ENCODE measurements at places on chromosomes 16 and 17.

- DNase-seq = no peak
- no peaks in the 10 kb centered on the region for H3K4me1 ChIP-seq
- no peaks in the 10 kb centered on the region for H3K36me3 ChIP-seq
- no peak overlapping the region for H3K27ac ChIP-seq
These were observed 8.1 kb upstream of the HS3ST6 start for GRCh38 chr16:1926271-1926670.

DNA sequence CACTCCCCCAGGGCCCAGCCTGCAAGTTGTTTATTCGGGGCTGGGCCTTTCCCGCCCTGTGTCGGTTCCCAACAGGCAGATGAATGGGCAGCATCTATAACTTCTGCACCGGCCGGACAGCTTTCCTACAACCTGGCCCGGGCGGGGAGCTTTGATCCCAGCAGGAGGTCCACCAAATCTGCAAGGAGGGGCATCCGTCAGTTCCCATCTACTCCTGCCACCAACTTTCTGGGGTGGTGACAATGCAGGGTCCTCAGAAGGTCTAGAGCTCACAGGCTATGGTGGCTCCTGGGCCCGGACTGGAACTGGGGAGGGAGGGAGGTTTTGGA is 211.9 kb downstream of the NTN1 start:
- no peak overlapping the region for H3K4me3 ChIP-seq
- no peak overlapping the region for H3K27ac ChIP-seq
- peaks cover 3% of the 10 kb centered on the region for H3K4me1 ChIP-seq
- DNase-seq = no peak
- H3K27me3 ChIP-seq = no peaks in the 10 kb centered on the region
- peaks cover 10% of the 10 kb centered on the region for H3K36me3 ChIP-seq

- no peaks in the 10 kb centered on the region for H3K27me3 ChIP-seq
- DNase-seq = peak; percentile 46
- H3K4me1 ChIP-seq = no peaks in the 10 kb centered on the region
- no peaks in the 10 kb centered on the region for H3K36me3 ChIP-seq
- H3K27ac ChIP-seq = peak overlapping the region; percentile 1
- no peak overlapping the region for H3K4me3 ChIP-seq
These were observed 2.1 kb upstream of the ZSCAN10 start for GRCh38 chr16:3101018-3101840.

DNA sequence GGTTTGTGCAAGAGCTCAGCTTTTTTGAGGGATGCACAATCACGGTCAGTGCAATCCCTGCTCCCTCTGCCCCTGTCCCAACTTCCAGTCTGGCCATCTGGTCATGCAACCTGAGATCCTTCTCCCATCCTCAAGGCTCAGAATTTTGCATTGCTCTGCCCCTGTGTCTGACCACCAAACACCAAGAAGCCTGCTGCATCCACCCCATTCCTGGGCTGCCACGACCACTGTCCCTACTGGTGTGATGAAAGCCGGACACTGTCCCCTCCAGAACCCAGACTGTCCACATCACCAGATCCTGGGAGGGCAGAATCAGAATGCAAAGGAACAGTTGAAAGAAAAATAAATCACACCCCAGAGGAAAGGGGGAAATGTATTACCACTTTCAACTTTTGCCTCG is 231.0 kb downstream of the C16orf78 start:
- H3K27me3 ChIP-seq = no peaks in the 10 kb centered on the region
- H3K36me3 ChIP-seq = no peaks in the 10 kb centered on the region
- no peak overlapping the region for H3K4me3 ChIP-seq
- H3K4me1 ChIP-seq = no peaks in the 10 kb centered on the region
- no peak for DNase-seq

- peaks cover 17% of the 10 kb centered on the region for H3K4me1 ChIP-seq
- peaks cover 1% of the 10 kb centered on the region for H3K27me3 ChIP-seq
- no peak overlapping the region for H3K27ac ChIP-seq
- no peak for DNase-seq
These were observed 44.1 kb downstream of the TBX4 start for GRCh38 chr17:61496174-61496956.

DNA sequence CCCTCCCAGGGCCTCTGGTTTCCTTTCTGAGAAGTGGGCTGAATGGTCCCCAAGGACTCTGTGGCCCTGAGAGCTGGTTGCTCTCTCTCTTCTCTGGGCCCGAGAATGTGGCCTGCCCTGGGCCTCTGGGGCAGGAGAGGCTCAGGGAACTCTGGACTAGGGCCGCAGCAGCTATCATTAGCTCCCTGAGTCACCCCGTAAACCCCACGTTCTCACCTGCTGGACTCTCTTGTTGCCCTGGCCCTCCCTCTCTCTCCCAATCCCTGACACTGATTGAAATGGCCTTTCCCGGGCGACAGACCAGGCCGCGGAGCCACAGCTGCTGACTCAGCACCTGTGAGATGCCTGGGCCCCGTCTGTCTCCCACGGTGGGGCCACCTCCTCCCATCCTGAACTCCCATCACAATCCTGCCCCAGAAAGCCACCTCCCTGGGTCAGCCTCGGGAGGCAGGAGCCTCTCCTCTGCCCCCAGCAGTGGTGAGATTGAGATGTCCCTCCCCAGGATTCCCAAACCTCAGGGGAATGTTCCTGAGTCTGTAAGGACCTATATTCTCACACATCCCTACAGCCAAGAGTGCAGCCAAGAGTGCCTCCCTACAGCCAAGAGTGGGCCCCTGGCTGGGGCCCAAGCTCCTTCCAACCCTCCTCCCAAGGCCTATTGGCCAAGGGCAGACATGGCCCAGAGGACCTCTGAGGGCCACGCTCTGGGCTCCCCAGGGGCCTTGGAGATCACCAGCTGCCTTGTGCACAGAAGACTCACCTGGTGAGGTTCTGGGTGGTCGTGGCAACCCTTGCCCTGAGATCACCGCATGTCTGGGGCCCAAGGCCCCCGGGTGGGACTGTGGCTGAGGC is 470 bp downstream of the TRPV3 start:
- DNase-seq = peak; percentile 80
- H3K36me3 ChIP-seq = no peaks in the 10 kb centered on the region
- H3K4me1 ChIP-seq = no peaks in the 10 kb centered on the region
- peak overlapping the region; percentile 73 for H3K27ac ChIP-seq
- H3K4me3 ChIP-seq = peak overlapping the region; percentile 18

DNA sequence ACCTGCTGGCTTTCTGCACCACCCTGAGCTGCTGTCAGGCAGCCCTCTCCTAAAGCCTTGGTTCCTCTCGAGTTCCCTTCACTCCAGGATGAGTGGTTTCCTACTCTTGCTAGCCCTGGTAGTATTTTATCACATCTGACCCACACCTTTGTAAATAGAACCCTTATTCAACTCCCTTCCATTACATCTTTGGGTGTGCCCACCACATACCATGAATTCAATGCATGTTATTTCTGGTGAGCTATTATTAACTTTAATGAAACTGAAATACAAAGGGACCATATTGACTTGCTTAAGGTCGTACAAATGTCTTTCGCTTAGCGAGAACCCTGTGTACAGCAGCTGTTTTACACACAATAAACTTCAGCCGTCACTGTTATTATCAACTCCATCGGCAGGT is 521.3 kb downstream of the GRIN2A start:
- H3K36me3 ChIP-seq = no peaks in the 10 kb centered on the region
- no peak overlapping the region for H3K4me3 ChIP-seq
- H3K4me1 ChIP-seq = peaks cover under 1% of the 10 kb centered on the region
- no peaks in the 10 kb centered on the region for H3K27me3 ChIP-seq

GRCh38 chr16:66354034-66354909 is 12.2 kb upstream of the CDH5 start:
- no peaks in the 10 kb centered on the region for H3K36me3 ChIP-seq
- no peak for DNase-seq
- no peaks in the 10 kb centered on the region for H3K4me1 ChIP-seq

DNA sequence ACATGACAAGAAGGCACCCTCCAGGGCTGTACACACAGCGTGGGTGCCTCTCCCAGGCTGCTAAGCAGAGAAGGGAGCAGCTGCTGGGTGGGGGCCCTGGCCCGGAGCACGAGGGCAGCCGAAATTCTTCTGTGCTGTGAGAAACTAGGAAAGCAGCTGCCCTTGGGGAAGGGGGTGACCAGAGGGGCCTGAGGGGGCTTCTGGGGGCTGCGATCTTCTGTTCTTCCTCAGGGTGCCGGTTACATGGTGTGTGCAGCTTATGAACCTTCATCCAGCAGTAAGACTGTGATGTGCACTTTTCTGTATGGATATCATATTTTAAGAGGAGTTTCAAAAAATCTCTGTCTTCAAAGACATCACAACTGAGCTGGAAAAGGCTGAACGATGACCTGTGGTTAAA is 43.2 kb upstream of the METRNL start:
- no peaks in the 10 kb centered on the region for H3K36me3 ChIP-seq
- H3K4me3 ChIP-seq = no peak overlapping the region
- no peaks in the 10 kb centered on the region for H3K4me1 ChIP-seq
- no peak for DNase-seq

DNA sequence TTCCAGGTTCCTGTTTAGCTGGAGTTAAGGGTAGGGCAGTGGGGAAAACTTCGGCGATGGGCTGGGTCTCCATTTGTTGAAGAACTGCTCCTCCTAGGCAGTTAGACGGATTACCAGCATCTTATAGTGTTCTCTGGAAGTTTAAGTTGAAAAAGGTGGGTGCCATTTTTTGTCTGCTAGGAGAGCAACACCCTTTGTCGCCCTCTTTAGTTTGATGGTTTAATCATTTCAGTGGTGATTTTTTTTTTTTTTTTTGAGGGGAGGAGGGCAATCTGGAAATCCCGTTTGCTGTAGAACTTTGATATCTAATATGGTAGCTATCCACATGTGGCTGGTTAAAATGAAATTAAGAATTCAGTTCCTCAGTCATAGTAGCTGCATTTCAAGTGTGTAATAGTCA is 4.1 kb downstream of the UBFD1 start:
- peaks cover 9% of the 10 kb centered on the region for H3K4me1 ChIP-seq
- no peak for DNase-seq
- no peak overlapping the region for H3K27ac ChIP-seq
- H3K4me3 ChIP-seq = no peak overlapping the region
- H3K27me3 ChIP-seq = no peaks in the 10 kb centered on the region

- H3K27ac ChIP-seq = no peak overlapping the region
- H3K36me3 ChIP-seq = no peaks in the 10 kb centered on the region
- no peak for DNase-seq
- no peaks in the 10 kb centered on the region for H3K4me1 ChIP-seq
- H3K27me3 ChIP-seq = no peaks in the 10 kb centered on the region
These were observed 80.1 kb downstream of the PMP22 start for GRCh38 chr17:15184872-15185624.

DNA sequence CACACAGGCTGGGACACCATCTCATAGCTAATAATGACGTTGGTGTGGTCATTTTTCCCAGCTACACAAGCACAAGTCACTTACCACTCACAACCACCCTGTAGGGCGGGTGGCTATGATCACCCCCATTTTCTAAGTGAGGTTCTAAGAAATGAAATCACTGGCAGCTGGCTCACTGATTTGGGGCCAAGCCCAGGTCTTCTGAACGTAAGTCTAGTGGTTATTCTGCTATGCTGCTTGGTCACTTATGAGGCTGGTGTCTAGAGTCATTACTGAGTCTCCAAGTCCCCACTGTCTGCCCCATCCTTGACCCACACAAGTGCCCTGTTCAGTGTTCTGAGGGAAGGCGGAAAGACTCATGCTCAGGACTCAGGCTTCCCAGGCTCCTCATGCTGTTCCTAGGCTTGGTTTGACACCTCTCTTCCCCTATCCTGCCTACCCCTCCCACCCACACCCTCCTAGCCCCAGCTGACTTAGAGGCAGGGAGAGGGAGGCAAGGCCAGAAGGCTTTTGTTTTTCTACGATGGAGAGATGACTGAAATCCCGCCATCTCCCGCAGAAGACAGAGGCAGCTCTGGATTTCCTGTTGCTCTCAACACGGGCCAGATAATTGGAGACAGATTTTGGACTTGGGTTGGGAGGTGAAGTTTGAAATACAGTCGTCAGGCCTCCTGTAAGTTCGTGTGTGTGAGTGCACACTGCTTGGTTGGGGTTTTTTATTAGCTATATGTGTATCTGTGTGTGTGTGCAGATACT is 32.2 kb downstream of the FZD2 start:
- no peak overlapping the region for H3K4me3 ChIP-seq
- no peak overlapping the region for H3K27ac ChIP-seq
- no peaks in the 10 kb centered on the region for H3K36me3 ChIP-seq
- no peak for DNase-seq
- no peaks in the 10 kb centered on the region for H3K4me1 ChIP-seq
- H3K27me3 ChIP-seq = no peaks in the 10 kb centered on the region

GRCh38 chr17:35313875-35314409 is 59.5 kb downstream of the SLFN11 start:
- H3K36me3 ChIP-seq = no peaks in the 10 kb centered on the region
- no peaks in the 10 kb centered on the region for H3K4me1 ChIP-seq
- DNase-seq = no peak
- no peak overlapping the region for H3K4me3 ChIP-seq
- H3K27me3 ChIP-seq = no peaks in the 10 kb centered on the region

DNA sequence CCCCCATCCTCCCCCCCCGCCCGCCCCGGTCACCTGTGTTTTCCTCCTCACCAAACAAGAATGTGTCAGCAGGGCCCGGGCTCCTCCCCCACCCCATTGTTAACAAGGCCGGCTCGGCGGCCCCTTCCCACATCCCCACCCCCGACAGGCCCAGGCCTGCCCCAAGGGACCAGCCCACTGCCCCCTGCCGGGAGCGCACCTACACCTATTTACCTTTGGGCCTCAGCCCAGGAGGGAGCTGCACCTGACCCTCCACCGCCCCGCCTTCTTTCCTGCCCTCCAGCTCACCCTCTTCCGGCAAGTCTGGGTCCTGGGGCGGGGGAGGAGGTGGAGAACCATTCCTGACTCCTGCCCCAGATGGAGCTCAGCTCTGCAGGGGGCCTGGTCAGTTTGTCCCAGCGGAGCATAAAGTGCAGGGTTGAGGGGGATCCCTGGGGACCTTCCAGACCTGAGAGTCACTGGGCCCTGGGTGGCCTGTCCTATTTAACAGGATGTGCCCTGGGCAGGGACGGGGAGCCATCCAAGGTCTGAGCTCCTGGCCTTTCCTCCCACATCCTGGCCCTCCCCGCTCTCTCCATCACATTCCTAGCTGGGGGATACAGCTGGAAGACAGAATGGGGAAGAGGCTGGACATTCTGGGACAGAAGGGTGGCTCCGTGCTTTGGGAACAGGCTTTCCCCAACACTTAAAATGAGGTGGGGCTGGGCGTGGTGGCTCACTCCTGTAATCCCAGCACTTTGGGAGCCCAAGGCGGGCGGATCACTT is 8.3 kb downstream of the FOXJ1 start:
- H3K36me3 ChIP-seq = peaks cover 2% of the 10 kb centered on the region
- no peaks in the 10 kb centered on the region for H3K27me3 ChIP-seq
- H3K4me1 ChIP-seq = no peaks in the 10 kb centered on the region
